ENCODE measurements at places on chromosomes 2 and 18. TPM values are rescaled to one million over a fixed set of nuclear protein-coding genes. Genes with fewer than 3 reads are reported as not detected.

GRCh38 chr2:152730591-152731333, 12.3 kb downstream of the ARL6IP6 start:
- no peaks in the 10 kb centered on the region for H3K27me3 ChIP-seq
- peaks cover 9% of the 10 kb centered on the region for H3K36me3 ChIP-seq
- no peak for DNase-seq
- H3K27ac ChIP-seq, result no peak overlapping the region

GRCh38 chr2:165155152-165155551, 48.7 kb downstream of the SCN3A start:
- DNase-seq, result no peak
- no peaks in the 10 kb centered on the region for H3K27me3 ChIP-seq
- no peak overlapping the region for H3K27ac ChIP-seq
- no peak overlapping the region for H3K4me3 ChIP-seq
- no peaks in the 10 kb centered on the region for H3K36me3 ChIP-seq

DNA sequence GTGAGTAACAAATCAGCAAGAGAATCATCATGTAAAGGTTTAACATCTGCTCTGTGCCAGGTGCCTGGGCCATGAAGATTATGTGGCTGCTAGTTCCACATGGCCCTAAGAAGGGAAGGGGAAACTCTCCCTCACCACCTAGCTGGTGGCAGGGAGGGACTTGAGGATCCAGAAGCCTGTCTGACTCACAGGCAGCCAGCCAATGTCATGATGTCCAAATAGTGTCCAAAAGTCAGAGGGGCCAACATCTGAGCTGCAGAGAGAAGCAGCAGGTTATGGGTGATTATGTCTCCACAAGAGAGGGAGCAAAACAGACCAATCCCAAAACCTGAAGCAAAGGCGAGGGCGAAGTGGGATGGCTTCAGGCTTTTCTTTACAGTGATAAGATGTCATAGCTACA, 61.9 kb upstream of the SPP2 start:
- DNase-seq, result no peak
- peaks cover 20% of the 10 kb centered on the region for H3K36me3 ChIP-seq
- no peak overlapping the region for H3K4me3 ChIP-seq
- no peaks in the 10 kb centered on the region for H3K4me1 ChIP-seq

The STAT1 gene
- 41.3 TPM for total RNA-seq

The TRPM8 gene
- total RNA-seq, result not detected
